ENCODE measurements at places on chromosomes 12 and 14.

- DNase-seq: no peak
Measured at GRCh38 chr12:48998497-48999353, 450 bp downstream of the DDN start.

DNA sequence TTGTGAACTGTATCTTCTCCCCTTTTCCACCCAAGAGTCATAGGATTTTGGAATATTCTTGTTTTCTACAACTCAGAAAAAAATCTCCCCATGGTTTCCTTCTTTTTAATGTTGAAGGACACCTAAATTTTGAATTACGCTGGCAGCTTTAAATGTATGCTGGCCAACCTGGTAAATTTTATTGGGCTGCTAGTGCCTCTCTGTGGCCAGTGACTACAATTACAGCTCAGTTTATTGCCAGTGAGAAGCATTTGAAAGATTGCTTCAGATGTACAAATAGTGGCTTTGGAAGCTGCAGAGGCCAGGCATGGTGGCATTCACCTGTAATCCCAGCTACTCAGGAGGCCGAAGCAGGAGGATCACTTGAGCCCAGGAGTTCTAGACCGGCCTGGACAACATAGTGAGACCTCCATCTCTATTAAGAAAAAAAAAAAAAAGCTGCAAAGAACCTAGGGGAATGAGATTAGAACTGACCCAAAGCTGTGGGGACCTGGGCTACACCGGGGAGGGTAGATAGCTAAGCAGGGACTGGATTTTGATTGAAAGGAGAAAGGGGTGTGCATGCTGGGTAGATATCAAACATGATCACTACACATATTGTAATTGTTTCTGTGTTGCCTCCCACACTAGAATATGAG lies 7.6 kb upstream of the RAB21 start:
- DNase-seq: peak; percentile 64

- DNase-seq: no peak
Measured at GRCh38 chr12:14362352-14362751, 3.1 kb upstream of the ATF7IP start.

- peak; percentile 88 for DNase-seq
Measured at GRCh38 chr12:20368114-20368650, at the start of gene PDE3A. Gene PDE3A (plus strand): TSS chr12:20368537. CDS start chr12:20369285, 748 bp downstream.

- DNase-seq: no peak
Measured at GRCh38 chr14:21308132-21308478, 28.2 kb downstream of the RPGRIP1 start.

- no peak for DNase-seq
Measured at GRCh38 chr12:52364901-52365489, 2.3 kb downstream of the KRT85 start.

GRCh38 chr14:104266631-104267575 lies 128.5 kb downstream of the KIF26A start:
- no peak for DNase-seq
